Karpas-422 (cell line): ENCODE measurements at places on chromosomes 6 and 20. TPM values are rescaled to one million over a fixed set of nuclear protein-coding genes. Genes with fewer than 3 reads are reported as not detected.

GRCh38 chr20:3613821-3614440 is 49.3 kb downstream of the GFRA4 start:
- no peaks in the 10 kb centered on the region for H3K27me3 ChIP-seq
- peak overlapping the region; percentile 36 for H3K27ac ChIP-seq
- H3K36me3 ChIP-seq: no peaks in the 10 kb centered on the region
- DNase-seq: no peak

The ADGB gene
- not detected in 2 replicates for total RNA-seq

- H3K27me3 ChIP-seq: no peaks in the 10 kb centered on the region
- no peak overlapping the region for H3K4me3 ChIP-seq
- no peaks in the 10 kb centered on the region for H3K36me3 ChIP-seq
- DNase-seq: no peak
These were observed 11.0 kb downstream of the MMP24 start for GRCh38 chr20:35237486-35237885.

- H3K4me1 ChIP-seq: no peaks in the 10 kb centered on the region
- DNase-seq: no peak
- H3K27ac ChIP-seq: no peak overlapping the region
- H3K27me3 ChIP-seq: no peaks in the 10 kb centered on the region
- H3K36me3 ChIP-seq: no peaks in the 10 kb centered on the region
- H3K4me3 ChIP-seq: no peak overlapping the region
These were observed 138.8 kb upstream of the RREB1 start for GRCh38 chr6:6968731-6969552.

- H3K36me3 ChIP-seq: peaks cover 18% of the 10 kb centered on the region; the same call in 1 of the 2 replicates
- DNase-seq: no peak
- H3K4me1 ChIP-seq: no peaks in the 10 kb centered on the region
- H3K27ac ChIP-seq: no peak overlapping the region
These were observed 1.9 kb downstream of the PNLDC1 start for GRCh38 chr6:159801935-159802334.

DNA sequence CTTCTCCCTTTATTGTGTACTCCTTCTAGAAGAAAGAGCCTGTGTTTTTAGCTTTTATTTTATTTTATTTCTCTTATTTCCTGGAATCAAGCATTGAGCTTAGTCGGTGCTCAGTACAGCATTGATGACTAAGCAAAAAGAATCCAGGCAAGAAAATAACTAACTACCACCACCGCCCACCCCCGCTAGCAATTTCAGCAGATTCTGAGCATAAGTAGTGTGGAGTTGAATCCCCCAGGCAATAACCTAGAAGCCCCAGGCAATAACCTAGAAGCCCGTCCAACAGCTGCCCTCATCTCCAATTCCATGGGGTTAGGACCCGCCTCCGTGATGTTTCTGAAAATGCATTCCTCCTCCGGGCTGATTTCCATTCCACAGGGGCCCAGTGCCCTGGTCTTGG is 258.0 kb upstream of the TAB2 start:
- H3K4me1 ChIP-seq: peaks cover 7% of the 10 kb centered on the region
- no peak for DNase-seq
- H3K36me3 ChIP-seq: no peaks in the 10 kb centered on the region
- H3K27ac ChIP-seq: no peak overlapping the region

GRCh38 chr6:40125680-40126394 is 191.6 kb upstream of the MOCS1 start:
- no peaks in the 10 kb centered on the region for H3K36me3 ChIP-seq
- H3K4me3 ChIP-seq: no peak overlapping the region
- no peak overlapping the region for H3K27ac ChIP-seq
- no peak for DNase-seq
- H3K27me3 ChIP-seq: no peaks in the 10 kb centered on the region

- H3K36me3 ChIP-seq: no peaks in the 10 kb centered on the region
- H3K27me3 ChIP-seq: no peaks in the 10 kb centered on the region
- H3K27ac ChIP-seq: no peak overlapping the region
- DNase-seq: peak; percentile 27
- H3K4me3 ChIP-seq: no peak overlapping the region
These were observed 59.9 kb upstream of the HBS1L start for GRCh38 chr6:135114355-135115145.

The ESR1 gene
- total RNA-seq: 4.1 and 5.4 TPM in 2 replicates

DNA sequence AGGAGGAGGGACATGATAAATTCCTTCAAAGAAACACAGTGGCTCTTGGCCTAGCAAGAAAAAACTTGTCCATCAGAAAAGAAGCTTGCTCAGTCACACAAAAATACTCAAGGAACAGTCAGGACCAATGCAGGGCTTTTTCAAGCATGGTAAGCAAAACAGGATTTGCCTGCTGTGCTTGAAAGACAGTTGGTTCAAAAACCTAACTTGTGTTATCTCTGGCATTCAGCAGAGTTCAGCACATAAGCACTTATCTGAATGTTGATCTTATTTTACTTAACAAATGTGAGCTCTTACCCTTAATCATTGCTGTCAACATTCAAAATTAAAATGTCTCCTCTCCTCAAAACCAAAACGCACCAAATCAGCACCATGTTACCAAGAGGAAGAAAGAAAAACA is 38.3 kb downstream of the ATG5 start:
- no peak overlapping the region for H3K27ac ChIP-seq
- no peak overlapping the region for H3K4me3 ChIP-seq
- no peak for DNase-seq
- H3K4me1 ChIP-seq: peaks cover 5% of the 10 kb centered on the region
- peaks cover 31% of the 10 kb centered on the region for H3K36me3 ChIP-seq

The TMEM217 gene
- 0.22 TPM in 1 of 2 replicates, not detected in the other for total RNA-seq

DNA sequence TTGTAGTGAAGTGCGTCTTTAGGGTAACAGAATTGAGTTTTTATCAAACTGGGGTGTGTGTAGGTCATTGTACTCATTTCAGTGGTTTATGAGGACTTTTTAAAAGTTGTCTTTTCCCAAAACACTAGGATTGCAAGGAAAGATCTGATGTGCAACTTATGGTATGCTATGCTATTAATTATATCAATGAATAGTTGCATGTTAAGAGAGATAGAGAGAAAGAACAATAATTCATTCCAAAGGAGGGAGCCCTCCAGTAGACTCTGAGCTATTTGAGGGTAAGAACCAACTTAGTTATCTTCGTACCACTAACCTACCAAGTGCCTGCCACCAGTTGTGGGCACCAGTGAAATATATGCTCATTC is 117.1 kb downstream of the RNF144B start:
- peak overlapping the region; percentile 64; the same call in 1 of the 2 replicates for H3K4me3 ChIP-seq
- peaks cover 17% of the 10 kb centered on the region for H3K4me1 ChIP-seq
- DNase-seq: no peak

GRCh38 chr20:51811514-51812128 is 9.3 kb upstream of the SALL4 start:
- H3K27me3 ChIP-seq: no peaks in the 10 kb centered on the region
- no peak overlapping the region for H3K4me3 ChIP-seq
- H3K4me1 ChIP-seq: no peaks in the 10 kb centered on the region

- H3K4me1 ChIP-seq: peaks cover 6% of the 10 kb centered on the region
- H3K27me3 ChIP-seq: no peaks in the 10 kb centered on the region
- no peak overlapping the region for H3K4me3 ChIP-seq
- no peak for DNase-seq
- no peaks in the 10 kb centered on the region for H3K36me3 ChIP-seq
These were observed 79.0 kb upstream of the FYN start for GRCh38 chr6:111952274-111952673.

- no peaks in the 10 kb centered on the region for H3K27me3 ChIP-seq
- no peak overlapping the region for H3K4me3 ChIP-seq
- no peak for DNase-seq
- peaks cover 28% of the 10 kb centered on the region for H3K4me1 ChIP-seq
- H3K36me3 ChIP-seq: peaks cover 6% of the 10 kb centered on the region; the same call in 1 of the 2 replicates
- H3K27ac ChIP-seq: peak overlapping the region; percentile 57
These were observed 16.6 kb downstream of the KIF3B start for GRCh38 chr20:32294071-32294470.

The TGM2 gene
- 0.11 and 0.15 TPM in 2 replicates for total RNA-seq

DNA sequence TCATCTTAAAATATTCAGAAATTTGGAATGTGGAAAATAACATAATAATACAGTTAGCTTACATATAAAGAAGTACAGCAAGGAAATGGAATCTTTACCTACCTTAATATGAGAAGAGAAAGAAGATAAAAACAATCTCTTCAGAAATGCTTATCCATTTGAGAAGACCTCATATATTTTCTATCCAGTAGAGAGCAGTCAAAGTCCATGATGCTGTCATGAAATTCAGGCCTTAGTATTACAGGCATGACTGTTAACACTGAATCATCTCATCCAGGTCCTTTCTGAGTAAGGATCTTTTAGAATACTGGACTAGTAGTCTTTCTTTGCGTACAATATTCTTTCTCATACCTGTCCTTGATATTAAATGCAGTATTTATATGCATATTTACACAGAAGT is 713.4 kb downstream of the CD109 start:
- no peaks in the 10 kb centered on the region for H3K36me3 ChIP-seq
- H3K27me3 ChIP-seq: no peaks in the 10 kb centered on the region
- no peak overlapping the region for H3K4me3 ChIP-seq
- peak; percentile 42 for DNase-seq
- no peak overlapping the region for H3K27ac ChIP-seq

GRCh38 chr6:52019881-52020280 is 67.5 kb downstream of the PKHD1 start:
- H3K27ac ChIP-seq: no peak overlapping the region
- no peak for DNase-seq
- no peak overlapping the region for H3K4me3 ChIP-seq
- no peaks in the 10 kb centered on the region for H3K36me3 ChIP-seq

GRCh38 chr6:144834426-144835038 is 549.4 kb downstream of the UTRN start:
- no peak overlapping the region for H3K27ac ChIP-seq
- no peaks in the 10 kb centered on the region for H3K27me3 ChIP-seq
- no peaks in the 10 kb centered on the region for H3K36me3 ChIP-seq
- no peak for DNase-seq
- no peaks in the 10 kb centered on the region for H3K4me1 ChIP-seq

DNA sequence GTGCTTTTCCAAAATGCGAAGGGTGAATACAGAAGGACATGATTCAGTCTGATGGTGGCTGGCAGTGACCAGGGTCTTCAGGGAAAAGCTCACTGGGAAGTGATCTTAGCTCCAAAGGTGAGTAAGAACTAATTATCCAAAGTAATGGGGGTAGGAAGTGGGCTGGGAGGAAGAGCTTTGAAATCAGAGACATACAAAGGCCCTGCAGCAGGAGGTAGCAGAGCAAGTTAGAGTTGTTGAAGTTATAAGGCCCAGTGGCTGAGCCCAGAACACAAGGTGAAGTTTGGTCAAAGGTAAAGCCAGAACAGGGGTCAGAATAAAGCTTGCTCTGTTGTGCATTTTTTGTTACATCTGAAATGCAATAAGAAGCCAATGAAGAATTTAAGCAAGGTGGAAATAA is 81.2 kb downstream of the PLCB1 start:
- no peak for DNase-seq
- H3K27me3 ChIP-seq: no peaks in the 10 kb centered on the region; the same call in 1 of the 2 replicates
- H3K27ac ChIP-seq: no peak overlapping the region
- no peaks in the 10 kb centered on the region for H3K4me1 ChIP-seq

- no peaks in the 10 kb centered on the region for H3K27me3 ChIP-seq
- H3K4me3 ChIP-seq: no peak overlapping the region
- H3K36me3 ChIP-seq: no peaks in the 10 kb centered on the region
- H3K4me1 ChIP-seq: peaks cover 10% of the 10 kb centered on the region
These were observed 21.7 kb downstream of the KIZ start for GRCh38 chr20:21147593-21147992.

GRCh38 chr6:3722785-3723184 is 28.7 kb downstream of the PXDC1 start:
- no peaks in the 10 kb centered on the region for H3K27me3 ChIP-seq
- no peaks in the 10 kb centered on the region for H3K4me1 ChIP-seq
- no peak overlapping the region for H3K27ac ChIP-seq
